Hypothalamus (tissue), 51 donors: ENCODE measurements at places on chromosomes 4 and X.
A peak's percentile ranks its signal among the peaks of the same experiment; 100 is the strongest.

- DNase-seq = no peak
Observed at GRCh38 chr4:16205298-16206164, 20.7 kb downstream of the TAPT1 start.

DNA sequence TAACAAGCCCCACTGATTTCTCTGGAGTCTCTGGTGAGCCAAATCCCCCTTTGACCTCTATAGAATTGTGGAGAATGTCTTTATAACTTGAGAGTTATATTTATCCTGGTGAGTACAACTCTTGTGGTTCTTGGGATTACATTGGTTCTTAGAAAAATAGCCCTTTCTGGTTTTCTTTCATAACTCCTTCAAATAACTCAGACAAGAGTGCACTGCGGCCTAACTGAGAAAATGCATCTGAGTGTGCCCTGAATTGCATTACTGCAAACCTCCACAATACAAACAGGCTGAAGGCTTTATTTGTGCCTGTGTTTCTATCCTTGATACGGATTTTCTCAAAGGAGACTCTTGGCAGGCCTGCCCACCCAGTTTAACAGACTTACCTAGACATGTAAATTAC, 2.7 kb downstream of the BEX3 start:
- DNase-seq = no peak

DNA sequence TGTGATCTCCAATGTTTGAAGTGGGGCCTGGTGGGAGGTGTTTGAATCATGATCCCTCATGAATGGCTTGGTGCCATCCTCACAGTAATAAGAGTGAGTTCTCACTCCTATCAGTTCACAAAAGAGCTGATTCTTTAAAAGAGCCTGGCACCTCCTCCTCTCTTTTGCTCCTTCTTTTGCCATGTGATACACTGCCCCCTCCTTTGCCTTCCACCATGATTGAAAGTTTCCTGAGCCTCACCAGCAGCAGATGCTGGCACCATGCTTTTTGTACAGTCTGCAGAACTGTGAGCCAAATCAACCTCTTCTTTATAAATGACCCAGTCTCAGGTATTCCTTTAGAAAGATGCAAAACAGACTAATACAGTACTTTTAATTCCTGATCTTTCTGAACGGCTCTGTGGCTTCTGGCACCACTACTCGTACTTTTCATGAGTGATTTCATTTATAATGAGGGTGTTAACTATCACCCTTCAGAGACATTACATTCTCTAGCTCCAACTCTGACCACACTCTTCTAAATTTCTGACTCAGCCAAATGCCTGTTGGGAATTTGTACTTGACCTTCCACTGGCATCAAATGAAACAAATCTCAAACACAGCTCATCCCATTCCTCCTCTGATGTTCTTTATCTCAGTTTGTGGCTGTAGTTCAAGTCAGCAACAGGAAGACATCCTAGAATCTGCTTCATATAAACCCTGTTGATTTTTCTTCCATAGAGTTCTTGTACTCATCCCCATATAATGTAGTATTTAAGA, 4.2 kb downstream of the UFSP2 start:
- DNase-seq = no peak

DNA sequence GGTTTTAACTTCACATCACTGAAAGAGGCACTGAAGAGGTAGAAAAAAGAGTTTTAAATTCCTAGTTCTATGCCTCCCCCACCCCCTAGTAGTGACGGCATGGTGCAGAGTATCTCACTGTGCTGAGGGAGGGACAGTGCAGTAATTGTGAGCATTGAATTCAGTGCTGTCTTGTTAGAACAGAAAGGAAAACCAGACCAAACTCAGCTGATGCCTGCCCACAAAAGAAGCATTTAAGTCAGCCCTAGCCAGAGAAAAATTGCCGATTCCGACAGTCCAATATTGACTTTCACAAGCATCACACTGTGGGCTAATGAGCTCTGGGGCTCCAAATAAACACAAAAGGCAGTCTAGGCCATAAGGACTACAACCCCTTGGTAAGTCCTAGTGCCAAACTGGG, 417.7 kb downstream of the AR start:
- DNase-seq = no peak

DNA sequence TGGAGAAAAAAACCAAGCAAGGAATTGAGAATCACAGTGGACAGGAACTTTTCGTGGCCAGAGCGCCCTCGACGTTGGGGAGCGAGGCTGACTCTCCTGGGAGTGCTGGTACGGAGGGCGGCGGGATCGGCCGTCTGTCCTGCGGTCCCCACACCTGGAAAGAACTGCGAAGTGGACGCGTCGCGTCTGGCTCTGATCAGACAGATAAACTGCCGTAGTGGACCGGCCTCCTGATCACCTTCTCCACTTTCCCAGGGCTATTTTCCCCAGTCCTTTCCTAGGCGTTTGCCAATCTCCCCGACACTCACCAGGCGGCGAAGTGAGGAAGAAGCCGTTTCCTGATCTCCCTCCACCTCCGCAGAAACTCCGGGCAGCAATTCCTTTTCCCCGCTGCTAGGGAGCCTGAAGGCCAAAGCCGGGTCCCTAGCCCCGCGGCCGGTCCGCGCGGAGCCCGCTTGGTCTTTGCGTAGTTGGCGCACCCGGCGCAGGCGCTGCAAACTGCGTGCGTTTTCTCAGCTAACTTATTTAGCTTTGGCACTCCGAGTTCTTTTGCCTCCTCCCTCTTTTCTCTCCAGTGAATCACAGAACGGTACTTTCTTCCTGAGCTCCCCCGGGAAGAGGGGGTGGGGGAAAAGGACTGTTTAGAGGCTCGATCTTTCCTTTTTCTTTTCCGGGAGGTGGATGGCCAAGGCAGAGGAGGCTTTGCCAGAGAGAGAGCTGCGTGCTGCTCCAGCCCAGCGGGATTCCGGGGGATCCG, at the start of gene ARSJ:
Gene ARSJ (minus strand): TSS at position 500 of the 757 bp plus-strand sequence. CDS start 813 bp downstream, outside the sequence.
- peak; percentile 25 for DNase-seq
